ENCODE measurements at places on chromosomes 5 and 9.
A peak's percentile ranks its signal among the peaks of the same experiment; 100 is the strongest.

DNA sequence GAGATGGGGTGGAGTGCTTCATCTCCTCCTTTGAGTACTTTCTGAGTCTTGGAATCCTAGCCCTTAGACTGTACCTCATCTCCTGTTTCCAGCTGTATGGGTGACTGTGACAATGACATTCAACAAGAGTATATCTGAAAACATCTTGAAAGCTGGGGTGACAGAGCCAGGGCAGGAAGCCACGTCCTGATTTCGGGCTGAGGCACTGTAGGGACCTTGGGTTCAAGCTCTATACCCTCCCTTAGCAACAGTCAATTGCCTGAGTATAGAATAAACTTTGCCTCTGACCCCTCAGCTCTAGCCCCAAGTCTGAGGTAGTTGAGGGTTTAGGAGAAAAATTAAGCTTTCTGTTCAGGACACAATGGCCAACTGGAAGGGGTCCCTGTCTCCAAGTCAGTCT is 6.3 kb downstream of the FOXE1 start:
- DNase-seq, result no peak

DNA sequence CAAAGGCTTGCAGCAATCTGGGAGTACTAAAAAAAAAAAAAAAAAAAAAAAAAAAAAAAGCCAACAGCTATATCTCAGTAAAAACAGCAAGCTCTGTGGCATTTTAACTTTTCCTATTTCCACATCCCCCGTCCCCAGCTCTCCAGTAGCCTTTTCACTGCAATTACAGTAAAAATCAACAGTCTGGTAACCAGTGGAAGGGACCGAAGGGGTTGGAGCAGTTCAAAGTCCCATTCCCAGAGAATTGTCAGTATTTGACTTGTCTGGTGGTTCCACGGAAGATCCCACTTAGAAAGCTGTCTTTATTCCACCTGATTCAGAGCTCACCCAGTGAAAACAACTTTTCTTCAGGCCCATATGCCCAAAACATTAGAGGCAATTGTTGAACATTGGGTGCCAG is 71.8 kb upstream of the ZBTB43 start:
- no peak for DNase-seq

- DNase-seq, result no peak
These were observed 40.1 kb upstream of the GRHPR start for GRCh38 chr9:37382161-37382981.

- DNase-seq, result no peak
These were observed 45.0 kb downstream of the TENT4A start for GRCh38 chr5:6758236-6758635.

DNA sequence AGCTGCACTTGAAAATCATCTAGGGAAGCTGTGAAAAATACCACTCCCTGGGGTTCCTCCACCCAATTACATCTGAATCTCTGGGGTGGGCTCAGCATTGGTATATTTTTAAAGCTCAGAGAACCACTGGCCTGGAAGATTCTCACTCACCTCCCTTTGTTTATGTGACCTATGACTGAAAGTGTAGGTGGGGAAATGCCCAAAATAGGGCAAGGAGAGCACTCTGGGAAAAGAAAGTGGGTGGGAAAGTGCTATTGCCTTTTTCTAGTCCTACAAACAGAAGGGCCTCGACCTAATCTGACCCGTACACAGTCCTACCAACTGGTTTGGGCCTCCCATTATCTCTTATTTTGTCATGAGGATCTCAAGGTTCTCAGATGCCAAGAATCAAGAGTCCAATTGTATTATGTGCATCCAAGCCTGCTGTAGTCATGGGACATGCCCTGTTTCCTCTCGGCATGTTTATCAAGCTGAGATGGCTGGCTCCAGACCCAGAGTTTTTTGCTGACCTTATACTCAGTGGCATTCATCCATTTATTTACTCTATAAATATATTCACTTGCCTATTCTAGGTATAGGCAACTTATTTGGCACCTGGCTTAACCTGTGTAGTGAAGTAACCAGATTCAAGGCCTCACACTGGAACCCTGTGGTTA is 483.7 kb downstream of the ENC1 start:
- DNase-seq, result no peak

DNA sequence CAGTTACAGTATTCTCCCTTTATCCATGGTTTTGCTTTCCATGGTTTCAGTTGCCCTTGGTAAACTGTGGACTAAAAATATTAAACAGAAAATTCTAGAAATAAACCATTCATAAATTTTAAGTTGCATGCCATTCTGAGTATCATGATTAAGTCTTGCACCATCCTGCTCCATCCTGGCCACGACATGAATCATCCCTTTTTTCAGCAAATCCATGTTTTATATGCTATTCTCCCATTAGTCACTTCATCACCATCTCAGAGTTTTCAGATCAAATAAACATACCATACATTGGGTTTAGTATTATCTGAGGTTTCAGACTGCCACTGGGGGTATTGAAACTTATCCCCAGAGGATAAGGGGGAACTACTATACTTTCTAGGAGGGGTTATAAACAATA is 234.4 kb upstream of the ATP10B start:
- DNase-seq, result no peak

GRCh38 chr5:73193592-73193991 is 20.6 kb downstream of the TMEM174 start:
- DNase-seq, result no peak

DNA sequence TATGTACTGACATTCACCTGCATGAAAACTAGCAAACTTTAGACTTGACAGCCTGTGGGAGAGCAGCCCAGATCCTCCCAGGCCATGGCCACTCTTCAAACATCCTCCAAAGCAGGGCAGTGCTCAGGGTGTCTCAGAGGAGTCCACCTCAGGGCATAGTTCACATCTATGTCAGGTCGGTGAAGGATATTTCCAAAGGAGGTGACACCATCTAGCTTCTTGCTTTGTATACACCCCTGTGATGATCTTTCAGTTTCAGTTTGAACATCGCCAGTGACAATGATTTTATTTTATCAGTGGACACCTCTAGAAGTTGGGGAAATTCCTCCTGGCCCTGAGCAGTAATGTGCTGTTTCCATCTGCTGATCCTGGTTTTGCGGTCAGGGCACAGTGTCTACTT is 20.1 kb downstream of the CDK20 start:
- no peak for DNase-seq

GRCh38 chr9:128254362-128254761 is 21.4 kb downstream of the GOLGA2 start:
- DNase-seq, result no peak

GRCh38 chr9:130707225-130707976 is 13.8 kb downstream of the EXOSC2 start:
- DNase-seq, result peak; percentile 68

- DNase-seq, result no peak
These were observed 18.3 kb upstream of the NDST1 start for GRCh38 chr5:150489360-150490295.

DNA sequence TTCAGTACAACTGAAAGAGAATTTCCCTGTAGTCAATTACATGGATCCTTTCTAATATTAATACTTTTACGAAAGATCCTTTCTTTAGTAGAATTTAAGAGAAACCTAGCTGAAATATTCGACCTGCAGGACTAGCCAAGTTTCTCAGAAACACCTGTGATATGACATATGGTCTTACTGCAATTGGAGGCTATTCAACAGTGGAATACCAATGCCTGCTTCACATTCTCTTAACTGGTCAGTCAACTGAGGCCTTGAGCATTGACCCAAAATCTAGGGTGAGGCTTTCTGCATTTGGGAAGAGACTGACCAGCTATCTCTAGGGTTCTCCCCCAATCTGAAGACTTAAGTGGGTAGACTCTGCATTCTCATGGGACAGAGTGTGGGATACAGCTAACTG is 12.3 kb downstream of the UBE2QL1 start:
- no peak for DNase-seq

DNA sequence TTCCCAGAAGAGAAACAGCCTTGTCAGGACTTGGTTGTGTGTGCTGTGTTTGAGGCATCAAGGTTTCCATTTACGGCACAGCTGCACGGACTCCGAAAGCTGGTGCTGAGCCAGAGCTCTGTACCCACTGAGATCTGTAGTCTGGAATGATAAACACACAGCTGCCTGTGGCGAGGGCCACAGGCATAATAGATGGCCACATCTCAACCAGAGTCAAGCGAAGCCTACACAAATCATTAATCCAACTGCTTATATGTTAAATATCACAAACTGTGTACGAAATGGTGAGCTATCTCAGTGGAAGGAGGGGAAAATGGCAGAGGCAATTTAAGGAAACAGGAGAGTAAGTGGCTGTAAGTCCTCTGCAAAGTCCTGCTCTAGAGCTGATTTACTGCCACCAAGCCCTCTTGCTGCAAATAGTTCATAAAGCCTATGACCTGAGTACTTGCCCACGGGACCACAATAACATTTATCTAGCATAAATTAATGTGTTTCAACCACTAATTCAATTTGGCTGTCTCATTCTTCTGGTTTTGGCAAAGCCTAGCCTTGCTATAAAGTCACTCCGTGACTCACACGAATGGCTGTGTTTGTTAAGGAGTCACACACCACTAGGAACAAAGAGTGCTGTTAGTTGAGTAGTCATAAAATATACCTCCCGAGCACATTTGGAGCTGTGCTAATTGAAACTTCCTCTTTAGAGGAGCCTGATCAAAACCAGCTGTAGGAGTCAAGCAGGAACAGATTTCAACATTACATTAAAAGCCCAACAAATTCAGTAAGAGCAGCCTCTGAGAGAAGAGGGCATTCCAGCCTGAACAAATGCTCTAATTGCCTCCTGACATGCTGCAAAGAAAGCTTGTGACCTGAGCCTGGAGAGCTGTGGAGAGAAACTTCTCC is 738.6 kb upstream of the ZNF608 start:
- DNase-seq, result no peak

DNA sequence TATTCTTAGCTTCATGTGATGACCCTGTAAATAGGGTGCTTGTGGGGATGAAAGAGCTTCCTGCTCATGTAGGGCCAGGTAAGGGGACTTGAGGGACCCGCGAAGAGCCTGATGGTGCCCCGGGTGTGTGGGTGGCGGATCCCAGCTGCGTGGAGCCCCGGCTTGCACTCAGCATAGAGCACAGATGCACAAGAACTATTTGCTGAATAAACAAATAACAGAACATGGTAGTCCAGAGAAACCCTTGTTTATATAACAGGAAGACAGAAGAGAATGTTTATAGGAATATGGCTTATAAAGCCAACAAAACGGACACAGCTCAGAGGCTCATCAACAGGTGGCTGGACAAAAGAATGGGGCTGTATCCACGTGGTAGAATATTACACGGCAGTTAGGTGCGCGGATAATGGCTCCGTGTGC is 106.9 kb upstream of the COL5A1 start:
- DNase-seq, result no peak

DNA sequence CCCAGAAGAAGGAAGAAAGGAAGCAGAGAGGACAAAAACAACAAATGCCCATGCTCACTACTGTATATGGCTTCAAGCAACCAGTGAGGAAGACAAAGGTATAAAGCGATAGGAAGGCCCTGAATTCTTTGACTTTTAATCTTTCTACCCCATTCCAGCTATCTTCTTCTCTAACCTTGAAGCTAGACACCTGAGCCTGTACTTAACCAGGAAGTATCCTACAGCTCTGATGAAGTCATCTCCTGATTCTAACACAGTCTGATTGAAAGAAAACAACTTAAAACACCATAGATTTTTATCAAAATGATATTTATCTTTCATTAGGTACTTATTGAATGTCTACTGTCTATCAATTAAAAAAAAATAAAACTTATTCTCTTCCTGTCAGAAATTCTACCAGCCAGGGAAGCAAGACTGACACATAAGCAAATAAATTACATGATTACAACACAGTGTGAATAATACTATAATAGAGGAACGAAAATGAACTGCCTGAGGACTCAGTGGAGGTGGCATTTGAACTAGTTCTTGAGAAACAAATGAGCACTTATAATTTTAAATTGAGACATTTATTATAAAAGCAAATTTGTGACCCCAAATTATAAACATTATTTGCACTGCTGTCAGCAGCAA is 123.3 kb upstream of the ELL2 start:
- no peak for DNase-seq

GRCh38 chr9:130860458-130861316 is 25.6 kb downstream of the ABL1 start:
- peak; percentile 22 for DNase-seq

DNA sequence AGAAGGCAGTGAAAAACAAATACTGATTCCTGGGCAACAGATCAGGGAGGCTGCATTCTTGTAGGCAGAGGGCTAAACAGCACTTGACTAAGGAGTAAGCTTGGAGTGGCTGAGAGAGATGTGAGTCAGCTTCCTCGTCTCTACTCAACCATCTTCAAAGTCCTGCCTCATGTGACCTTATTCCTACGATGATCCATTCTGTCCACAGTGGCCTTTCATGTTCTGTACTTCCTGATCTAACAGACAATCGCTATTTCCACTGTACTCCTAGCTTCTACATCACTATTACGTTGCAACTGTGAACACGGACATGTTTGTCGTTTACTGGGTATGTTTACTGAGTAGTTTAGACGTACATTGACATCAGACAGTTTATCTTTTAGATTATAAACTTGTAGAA is 365.4 kb downstream of the ARL15 start:
- no peak for DNase-seq

- no peak for DNase-seq
These were observed 46.6 kb downstream of the ATP10B start for GRCh38 chr5:160805376-160805775.

- peak; percentile 15 for DNase-seq
These were observed 44.2 kb upstream of the CKMT2 start for GRCh38 chr5:81188962-81189361.

- no peak for DNase-seq
These were observed 115.2 kb upstream of the CXCL14 start for GRCh38 chr5:135694012-135694411.

DNA sequence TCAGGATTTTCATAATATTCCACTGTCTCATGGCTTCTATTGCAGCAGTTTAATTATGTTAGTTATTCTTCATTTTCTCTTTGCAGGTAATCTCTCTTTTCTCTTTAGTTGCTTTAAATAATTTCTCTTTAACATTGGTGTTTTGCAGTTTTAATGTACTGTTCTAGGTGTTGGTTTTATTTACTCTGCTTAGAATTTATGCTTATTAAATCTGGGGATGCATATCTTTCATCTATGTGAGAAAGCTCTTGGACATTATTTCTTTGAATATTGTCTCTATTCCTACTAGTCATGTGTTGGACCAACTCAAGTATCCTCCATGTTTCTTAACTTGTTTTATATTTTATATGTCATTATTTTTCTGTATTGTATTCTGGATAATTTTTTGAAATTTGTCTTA is 218.7 kb upstream of the TUT7 start:
- no peak for DNase-seq

- no peak for DNase-seq
These were observed 78.4 kb downstream of the MACIR start for GRCh38 chr5:103336941-103337340.

- no peak for DNase-seq
These were observed 242.2 kb upstream of the ACTBL2 start for GRCh38 chr5:57724836-57725235.

- DNase-seq, result no peak
These were observed 16.4 kb upstream of the RNF180 start for GRCh38 chr5:64149268-64149667.

GRCh38 chr5:92552206-92553160 is 1028.5 kb downstream of the NR2F1-AS1 start:
- DNase-seq, result no peak

GRCh38 chr5:113065626-113066025 is 89.0 kb downstream of the DCP2 start:
- DNase-seq, result no peak
